Adrenal gland (tissue), 19 donors: ENCODE measurements at places on chromosomes 3 and 15.

DNA sequence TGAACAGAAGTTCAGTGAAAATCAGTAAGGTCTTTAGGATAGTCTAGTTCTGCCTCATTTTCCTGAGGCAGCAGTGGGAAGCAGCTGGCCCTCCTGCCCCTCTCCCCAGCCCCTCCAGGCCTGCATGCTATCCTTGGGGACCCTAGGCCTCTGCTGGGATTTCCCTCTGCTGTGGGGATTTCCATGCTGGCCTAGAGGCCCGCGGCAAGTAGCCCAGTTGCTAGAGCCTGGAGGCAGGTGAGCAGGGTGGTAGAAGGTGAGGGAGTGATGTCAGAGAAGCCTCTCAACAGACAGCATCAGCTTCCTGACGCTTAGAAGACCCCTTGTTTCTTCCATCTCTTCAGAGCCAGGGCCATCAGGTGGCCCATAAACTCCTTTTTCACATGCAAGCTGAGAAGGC lies 305.8 kb upstream of the THBS1 start:
- no peak for DNase-seq

GRCh38 chr15:80599359-80599758 lies 95.8 kb upstream of the ABHD17C start:
- DNase-seq, result no peak

DNA sequence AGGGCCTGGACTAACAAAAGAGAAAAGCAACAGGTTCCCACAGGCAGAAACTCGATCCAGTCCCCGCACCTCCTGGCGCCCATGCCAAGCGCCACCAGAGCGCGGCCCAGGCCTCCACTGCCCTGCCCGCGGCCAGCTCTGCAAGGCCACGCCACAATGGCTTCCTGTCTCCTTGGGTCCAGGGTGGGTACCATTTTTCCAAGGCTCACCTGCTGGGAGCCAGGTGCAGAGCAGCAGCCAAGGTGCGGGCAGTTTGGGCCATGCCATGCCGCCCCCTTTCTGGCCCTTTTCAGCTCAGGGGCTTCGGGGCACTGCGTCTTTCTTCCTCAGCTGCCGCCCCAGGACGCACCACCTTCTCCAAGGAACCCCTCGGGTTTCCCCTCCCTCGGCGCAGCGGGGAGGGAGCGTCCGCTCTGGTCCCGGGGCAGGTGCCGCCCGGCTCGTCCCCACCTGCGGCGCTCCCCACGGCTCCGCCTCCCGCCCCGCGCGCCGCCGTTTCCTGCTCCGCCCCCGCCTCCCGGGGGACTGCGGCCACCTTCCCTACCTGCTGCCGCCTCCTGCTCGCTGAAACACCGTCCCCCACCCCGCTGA lies at the start of gene ILDR1:
TSS of gene ILDR1 (minus strand) at position 437 of the 591 bp plus-strand sequence. CDS start at position 267, 170 bp downstream.
- DNase-seq, result no peak

GRCh38 chr3:111919370-111920065 lies 59.3 kb upstream of the ABHD10 start:
- no peak for DNase-seq

DNA sequence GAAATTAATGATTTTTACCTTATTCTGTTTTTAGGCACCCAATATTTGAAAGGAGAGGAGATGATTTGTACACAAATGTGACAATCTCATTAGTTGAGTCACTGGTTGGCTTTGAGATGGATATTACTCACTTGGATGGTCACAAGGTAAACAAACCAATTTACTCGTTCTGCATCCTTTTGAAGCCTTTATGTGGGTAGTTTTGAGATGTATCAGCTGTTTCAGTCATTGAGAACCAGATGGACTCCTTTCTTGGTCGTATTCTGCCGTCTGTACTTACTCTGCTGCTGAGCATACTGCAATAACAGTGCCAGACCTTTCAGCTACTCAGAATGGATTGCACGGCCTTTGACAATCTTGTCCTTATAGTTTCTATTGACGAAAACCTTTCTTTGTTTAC lies 13.3 kb downstream of the DNAJB11 start:
- no peak for DNase-seq

DNA sequence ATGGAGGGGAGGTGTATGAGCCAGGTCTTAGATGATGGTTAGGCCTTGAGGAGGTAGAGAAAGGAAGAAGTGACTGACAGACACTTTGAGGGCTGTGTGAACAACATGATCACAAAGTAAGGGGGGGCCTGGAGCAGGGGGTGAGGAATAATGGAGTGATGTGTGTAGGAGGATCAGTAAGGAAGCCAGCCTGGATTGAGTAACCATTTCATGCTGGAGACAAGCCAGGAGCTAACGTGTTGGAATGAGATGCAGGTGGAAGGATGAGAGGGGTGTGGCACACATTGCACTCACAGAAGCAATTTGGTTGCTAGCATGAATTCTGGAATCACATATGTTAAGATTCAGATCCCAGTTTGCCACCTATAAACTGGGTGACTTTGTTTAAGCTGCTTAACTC lies 65.5 kb downstream of the BBX start:
- DNase-seq, result no peak

DNA sequence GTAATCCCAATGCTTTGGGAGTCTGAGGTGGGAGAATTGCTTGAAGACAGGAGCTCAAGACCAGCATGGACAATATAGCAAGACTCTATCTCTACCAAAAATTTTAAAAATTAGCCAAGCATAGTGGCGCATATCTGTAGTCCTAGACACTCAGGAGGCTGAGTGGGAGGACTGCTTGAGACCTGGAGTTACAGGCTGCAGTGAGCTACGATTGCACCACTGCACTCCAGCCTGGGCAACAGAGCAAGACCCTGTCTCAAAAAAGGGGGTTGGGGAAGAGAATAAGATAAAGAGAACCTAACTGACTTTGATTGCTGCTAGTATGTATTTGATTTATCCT lies 755 bp downstream of the CD200R1 start:
- DNase-seq, result no peak

DNA sequence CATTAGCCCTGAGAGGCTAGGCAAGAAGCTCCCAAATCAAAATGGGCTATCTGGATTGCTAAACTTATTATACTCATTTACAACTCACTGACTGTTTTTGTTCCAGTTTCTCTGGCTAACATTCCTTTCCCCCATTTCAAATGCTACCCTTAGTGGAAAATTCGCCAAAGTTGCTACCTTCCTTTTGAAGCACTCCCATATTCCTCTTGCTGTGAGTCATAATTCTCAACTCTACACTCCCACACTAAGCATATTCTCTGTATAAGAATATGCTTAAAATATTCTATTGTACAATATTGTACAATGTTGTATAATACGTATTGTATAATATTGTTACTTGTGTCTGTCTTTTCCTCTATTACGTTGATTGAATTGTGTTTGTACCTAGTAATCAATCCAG lies 398.6 kb downstream of the PYDC2 start:
- DNase-seq, result no peak
